Fibroblast of skin of scalp (primary cell): ENCODE measurements at places on chromosomes 7 and 10.
A peak's percentile ranks its signal among the peaks of the same experiment; 100 is the strongest.

DNA sequence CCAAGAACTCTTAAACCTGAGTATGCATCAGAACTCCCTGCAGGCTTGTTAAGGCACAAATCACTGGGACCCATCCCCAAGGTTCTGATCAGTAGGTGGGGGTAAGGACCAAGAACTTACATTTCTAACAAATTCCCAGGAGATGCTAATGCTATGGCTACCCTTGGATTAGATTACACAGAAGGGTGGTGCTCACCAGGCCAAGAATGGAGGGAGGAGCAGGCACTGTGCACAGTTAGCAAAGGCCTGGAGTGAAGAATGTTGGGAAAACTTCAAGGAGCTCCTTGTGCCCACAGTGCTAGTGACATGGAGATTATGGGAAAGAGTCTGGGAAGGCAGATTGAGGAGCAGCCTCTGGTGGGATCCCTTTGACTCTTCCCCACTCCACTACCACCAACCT, 1.9 kb downstream of the PRSS2 start:
- DNase-seq = no peak

GRCh38 chr10:60270426-60270825, 119.2 kb downstream of the ANK3 start:
- peak; percentile 53 for DNase-seq

DNA sequence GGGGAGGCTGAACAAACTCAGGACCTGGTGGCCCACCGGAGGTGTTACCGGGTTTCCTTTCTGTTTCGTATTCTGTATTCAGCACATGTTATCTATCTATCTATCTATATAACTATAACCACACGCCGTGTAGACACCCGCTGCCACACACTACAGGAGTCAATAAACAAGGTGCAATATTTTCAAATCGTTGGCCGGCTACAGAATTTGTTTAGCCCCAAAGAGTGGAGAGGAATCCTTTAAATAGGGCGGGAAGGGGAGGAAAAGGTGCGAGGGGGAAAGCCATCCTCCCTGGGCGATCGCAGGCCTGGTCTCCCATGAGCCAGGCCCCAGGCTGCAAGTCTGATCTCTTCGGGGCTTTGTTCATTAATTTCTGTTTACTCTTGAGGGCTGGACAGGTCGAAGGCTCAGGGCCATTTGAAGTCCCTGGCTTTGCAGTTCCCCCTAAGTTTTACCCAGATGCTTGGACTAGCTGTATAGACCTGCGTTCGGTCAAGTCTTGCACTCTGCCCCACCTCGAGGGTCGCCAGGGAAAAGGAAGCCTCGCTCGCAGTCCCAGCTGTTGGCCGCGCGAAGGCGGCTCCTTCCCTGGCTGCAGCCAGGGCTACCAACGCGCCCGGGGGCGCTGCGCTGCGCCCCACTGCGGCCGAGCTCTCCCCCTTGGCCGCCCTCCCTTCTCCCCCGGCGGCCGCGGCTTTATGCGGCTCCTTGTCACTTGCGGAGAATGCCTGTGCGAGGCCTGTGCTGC, 3.8 kb downstream of the NKX2-3 start:
- no peak for DNase-seq

GRCh38 chr7:66758950-66759628, 18.6 kb downstream of the RABGEF1 start:
- DNase-seq = peak; percentile 4

DNA sequence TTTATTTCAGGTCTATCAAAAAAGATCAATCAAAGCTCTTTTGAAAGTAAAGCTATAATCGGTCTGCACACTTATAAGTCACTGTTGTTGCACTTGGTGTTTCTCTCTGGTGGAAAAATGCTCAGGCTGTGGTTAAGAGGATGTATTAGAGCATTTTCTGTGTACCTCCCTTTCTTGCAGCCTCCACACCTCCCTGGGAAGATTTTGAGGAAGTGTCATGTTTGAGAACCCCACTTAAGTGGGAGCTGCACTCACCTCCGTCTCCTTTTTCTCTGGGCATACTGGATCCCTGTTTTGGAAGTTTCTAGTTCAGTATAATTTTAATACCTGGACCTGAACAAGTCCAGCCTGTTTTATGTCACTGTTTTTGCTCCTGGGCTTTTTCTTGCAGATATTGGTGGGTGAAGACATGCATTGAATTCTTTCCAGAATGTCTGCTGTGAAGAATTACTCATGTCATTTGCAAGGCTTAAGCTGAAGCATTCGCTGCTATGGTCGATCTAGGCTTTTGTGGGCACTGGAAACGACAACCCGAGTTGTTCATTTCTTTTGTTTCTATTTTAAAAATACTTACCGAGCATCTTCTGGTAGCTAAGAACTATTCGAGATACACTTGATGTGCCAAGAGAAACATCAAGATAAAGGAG, 36.6 kb downstream of the TCF7L2 start:
- peak; percentile 72 for DNase-seq

GRCh38 chr7:107996072-107996882, 6.7 kb downstream of the LAMB1 start:
- peak; percentile 69 for DNase-seq
